Activated T-cell treated with anti-CD3 and anti-CD28 coated beads, Interleukin-2, amount 50 U/mL, for 48 hours (primary cell): ENCODE measurements at places on chromosomes 2 and 18.

GRCh38 chr2:1675633-1676032, 68.7 kb downstream of the PXDN start:
- DNase-seq, result no peak

- DNase-seq, result no peak
Measured at GRCh38 chr2:85158559-85159273, 25.5 kb downstream of the TCF7L1 start.

DNA sequence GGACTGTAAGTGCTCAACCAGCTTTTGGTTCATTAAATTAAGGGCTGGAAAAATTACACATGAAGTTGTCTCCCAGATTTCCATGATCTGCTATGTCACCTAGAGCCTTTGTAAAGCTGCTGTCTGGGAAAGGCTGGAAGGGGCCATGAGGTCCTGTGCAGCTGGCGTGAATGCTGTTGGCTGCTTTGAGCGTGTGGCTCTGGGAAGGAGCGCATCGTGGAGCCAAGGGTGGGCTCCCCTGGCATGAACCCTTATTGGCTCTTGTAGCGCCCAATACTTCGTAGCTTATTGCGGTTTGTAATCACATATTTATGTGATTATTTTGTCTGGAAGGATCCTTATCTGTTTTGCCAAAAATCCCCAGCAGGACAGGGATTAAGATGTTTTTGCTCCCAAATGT, 70.5 kb upstream of the LMAN1 start:
- no peak for DNase-seq

DNA sequence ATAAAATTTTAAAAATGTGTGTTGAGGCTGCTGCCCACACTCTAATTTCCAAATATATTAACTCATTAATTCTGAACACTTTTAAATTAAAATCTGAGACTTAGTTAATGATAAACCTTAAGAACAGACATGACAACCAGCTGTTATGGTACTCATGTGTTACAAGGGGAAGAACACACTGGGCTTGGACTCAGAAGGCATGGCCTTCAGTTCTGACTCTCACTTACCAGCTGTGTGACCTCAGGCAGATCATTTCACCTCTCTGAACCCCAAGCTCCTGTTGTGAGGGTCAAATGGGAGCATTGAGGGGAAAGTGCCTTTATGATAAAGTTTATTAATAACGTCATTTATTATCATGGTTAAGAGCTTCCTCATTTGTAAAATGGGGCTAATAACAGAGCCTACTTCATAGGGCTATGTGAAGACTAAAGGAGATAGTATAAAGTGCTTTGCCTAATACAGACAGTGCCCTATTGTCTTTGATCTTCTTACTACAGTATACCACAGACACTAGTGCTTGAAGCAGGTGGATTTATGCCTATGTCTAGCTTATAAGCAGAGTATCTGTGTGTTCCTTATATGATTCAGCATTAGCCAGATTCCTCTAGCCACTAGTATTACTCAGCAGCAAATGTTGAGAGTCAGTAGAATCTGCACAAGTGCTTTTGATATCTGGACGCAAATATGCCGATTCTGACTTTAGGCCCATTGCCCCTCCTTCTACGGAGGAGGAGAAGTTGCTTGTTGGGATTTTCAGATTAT, 99.6 kb downstream of the SGPP2 start:
- no peak for DNase-seq

GRCh38 chr2:197300139-197300538, 10.4 kb downstream of the ANKRD44 start:
- DNase-seq, result no peak

GRCh38 chr2:54669677-54670484, 53.6 kb upstream of the EML6 start:
- DNase-seq, result no peak

- DNase-seq, result no peak
Measured at GRCh38 chr18:63374540-63374939, 7.5 kb upstream of the KDSR start.

DNA sequence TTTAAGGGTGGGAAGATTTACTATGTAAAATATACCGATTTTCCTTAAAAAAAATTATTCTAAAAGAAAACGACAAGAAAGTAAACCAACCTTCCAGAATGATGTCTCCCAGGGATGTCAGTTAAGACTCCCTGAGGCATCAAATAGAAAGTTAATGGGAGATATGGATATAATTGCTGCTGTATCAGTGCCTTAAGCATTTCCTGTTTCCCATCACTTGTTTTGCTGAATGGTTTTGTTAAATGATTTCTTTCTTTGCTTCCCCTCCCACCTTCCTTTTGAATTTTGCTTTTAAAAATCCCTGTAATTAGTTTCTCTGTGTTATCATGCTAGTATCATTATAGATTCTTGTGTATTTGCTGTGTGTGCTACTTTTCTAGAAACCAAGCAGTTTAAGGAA, 154.3 kb upstream of the CWC22 start:
- no peak for DNase-seq

DNA sequence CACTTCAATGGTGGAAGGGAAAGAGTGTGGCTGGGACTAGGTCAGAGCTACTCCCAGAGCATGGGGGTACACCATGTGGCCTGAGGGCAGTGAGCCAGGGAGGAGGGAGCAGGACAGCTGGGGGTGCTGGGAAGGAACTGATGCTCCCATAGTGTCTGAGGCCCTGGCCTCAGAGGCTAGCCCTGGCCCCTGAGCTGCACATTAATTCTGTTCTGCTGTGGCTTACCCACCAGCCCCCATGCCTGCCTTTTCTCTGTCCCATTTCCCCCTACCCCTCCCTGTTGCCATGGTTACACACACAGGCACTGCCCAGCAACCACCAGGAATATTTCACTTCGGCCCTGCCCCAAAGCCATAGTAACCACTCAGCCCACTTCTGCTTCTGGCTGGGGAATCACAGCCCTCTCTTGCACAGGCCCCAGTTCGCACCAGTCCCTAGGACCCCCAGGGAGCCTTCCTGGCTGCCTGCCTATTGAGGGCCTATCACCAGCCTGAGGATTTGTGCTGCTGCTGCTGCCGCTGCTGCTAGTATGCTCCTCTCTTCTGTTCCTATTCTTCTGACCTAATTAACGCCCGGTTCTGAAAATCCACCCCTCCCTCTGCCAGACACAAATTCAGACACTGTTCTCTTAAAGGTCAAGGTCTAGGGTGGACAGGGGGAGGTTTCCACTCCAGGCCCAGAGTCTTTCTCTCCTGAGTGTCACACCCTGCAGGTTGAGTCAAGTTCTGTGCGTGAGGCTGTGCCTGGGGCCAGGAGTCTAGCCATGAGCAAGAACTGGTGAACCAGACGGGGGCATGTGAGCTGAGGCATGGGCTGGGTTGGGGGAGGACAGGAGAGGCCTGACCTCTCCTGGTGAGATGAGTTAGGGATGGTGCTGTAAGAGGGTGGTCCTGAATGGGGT, 87.1 kb upstream of the MCFD2 start:
- DNase-seq, result no peak

GRCh38 chr2:160489111-160489510, 4.5 kb downstream of the RBMS1 start:
- DNase-seq, result no peak

DNA sequence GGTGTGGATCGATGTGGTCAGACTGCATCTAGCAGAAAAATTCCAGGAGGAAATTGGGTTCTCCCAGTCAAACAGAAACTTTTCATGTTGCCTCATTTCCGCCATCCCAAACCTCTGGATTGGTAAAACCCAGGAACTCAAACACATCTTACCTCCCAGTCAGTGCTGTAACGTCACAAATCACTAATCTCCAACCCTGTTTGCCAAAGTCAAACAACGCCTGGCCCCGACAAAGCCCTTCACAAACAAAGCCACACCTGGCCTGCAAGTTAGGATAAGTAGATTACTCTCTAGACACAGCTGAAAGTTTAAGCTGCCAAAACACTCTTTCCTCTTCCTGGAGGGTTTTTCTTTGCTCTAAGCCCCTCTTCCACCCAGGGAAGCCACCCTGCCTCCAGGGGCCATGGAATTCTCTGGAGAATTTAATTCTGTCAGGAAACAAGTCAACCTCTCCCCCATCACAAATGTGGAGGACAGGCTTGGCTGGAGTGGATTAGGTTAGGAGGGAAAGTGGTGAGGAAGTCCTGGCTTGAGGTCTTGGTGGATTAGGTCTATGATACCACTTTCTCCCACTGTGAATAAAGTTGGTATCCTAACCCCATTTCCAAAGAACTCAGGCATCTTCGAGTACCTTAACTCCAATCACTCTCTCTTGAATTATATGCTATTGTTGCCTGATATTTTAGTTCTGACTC, 86.7 kb downstream of the LYPD6B start:
- DNase-seq, result no peak

DNA sequence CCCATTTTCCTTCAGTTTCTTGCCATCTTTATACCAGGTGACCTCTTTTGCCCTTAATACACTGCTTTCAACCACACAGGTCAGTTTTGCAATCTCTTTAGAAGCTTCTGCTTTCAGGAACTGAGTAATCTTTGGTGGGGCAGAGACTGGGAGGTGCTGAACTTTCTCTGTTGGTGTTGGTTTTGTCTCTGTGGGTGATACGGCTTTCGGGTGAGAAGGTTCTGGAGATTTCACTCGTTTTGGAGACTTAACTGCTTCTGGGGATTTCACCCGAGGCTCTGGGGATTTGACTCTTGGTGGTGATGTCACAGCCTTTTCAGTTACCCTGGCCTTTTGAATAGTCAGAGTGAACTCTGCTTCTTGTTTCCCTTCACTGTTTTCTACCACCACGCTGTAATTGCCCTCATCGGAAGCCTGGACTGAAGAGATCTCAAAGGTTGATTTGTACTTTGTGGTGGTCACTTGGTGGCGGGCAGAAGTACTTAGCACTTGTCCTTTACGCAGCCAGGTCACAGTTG, 50.4 kb downstream of the PLEKHA3 start:
- DNase-seq, result peak; percentile 69

DNA sequence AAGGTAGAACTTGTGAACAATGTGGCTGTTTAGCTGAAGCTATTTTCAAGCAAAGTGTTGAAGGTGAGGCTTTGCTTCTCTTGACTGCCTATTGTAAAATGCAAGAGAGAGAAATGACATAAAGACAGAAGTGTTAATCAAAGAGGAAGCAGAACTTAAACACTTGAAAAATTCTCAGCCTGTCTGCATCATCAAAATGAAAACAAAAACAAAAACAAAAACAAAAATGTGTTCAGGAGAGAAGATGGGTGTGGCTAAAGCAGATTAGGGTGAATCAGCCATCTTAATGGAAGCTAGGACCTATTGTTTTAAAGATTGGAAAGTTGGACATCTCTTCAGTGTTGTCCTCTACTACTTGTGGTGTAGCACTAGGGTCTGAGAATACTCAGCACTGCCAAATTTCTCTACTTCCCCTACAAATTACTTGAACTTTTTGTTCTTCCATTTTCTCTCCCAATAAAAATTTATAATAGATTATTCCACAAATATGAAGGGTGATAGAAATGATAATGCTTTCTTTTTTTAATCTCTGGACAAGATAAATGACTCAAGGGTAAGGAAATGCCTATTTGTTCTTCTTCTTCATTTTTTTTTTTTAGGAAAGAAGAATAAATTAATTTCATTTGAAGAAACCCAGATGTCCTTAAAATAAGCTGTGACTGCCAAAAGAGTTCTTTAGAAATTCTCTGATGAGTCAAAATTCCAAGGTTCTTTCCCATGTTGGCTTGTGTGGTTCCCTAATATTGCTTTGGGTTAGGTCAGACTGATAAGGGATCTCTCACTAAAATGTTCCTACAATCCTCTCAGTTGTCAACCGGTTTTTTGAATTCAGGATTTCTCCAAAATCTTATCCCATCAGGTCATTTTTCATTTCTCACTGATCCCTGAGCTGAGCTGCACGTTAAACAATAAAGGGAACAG, 571.2 kb upstream of the ZEB2 start:
- DNase-seq, result no peak

- no peak for DNase-seq
Measured at GRCh38 chr2:100842241-100842922, 22.4 kb downstream of the NPAS2 start.

GRCh38 chr2:186590350-186590758, 498 bp downstream of the ITGAV start:
- no peak for DNase-seq

- DNase-seq, result no peak
Measured at GRCh38 chr2:74375838-74376237, 4.3 kb downstream of the DCTN1 start.

DNA sequence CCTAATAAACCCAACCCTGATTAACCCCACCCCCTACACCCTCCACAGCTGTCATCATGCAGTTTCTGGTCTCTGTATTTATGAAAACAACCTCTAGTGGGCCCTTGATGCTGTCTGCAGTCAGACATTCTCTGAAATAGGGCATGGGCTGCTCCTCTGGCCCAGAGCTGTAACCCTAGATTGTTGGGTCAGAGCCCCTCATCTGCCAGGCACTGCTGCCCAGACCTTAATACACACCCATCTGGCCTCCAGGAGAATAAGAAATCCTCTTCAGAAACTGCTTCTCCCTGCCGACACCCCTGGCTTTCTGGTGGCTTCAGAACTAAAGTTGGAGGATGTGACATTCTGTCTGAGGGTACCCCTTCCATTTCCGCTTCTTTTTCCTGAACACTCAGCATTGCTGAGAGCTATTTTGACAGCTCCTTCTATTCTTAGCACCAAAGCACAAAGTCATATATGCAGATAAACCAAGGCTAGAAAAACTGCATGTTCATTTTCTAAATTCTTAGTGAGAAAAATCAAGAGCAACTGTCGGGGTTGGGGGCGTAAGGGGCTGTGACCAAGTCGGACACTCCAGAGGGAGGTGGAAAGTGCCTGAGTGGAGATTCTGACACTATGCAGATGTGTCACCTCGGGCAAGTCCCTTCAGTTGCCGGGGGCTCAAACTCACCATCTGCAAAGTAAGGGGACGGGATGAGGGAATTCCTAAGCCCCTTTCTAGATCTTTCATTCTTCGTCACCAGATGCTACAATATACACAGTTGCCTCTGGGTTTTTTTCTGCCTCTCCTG, 28.7 kb downstream of the SRSF7 start:
- DNase-seq, result peak; percentile 70

- no peak for DNase-seq
Measured at GRCh38 chr18:26495287-26495686, 53.1 kb downstream of the KCTD1 start.

DNA sequence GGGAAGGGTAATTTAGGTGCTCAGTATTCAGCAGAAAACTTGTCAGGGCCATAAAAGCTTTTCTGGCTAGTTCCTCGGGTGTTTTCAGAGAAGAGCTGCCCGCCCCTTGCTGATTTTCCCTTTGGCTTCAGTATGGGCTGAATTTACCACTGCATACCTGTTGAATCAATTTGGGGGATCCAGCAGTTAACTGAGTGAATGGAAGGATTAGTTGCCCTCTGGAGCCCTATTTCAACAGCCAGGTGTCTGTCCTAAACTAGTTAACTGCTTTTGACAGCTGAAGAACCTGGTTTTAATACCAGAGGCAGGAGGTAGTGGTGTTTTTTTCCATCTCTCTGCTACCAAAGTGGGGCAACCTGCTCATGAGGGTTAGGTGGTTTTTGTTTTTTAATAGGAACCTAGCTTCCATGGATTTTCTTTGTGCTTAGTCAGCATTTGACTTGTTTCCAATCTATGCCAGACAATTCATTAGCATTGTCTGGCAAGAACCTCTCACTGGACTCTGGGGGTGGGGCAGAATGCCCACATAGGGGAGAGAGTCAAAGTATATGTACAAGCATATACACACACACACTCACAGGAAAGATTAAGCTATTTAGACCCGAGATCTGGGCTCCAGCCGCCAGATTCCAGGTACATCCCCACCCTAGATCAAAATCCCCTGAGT, 166.5 kb upstream of the SIX3 start:
- no peak for DNase-seq
